Activated T-helper 1 cell treated with Interleukin-2 at 50 U/mL for 16 hours (primary cell): ENCODE measurements at places on chromosomes 13 and 19.

- DNase-seq = no peak
Measured at GRCh38 chr19:45161738-45162607, 1.2 kb upstream of the NKPD1 start.

GRCh38 chr13:60572855-60573254, 175.8 kb downstream of the TDRD3 start:
- DNase-seq = no peak

DNA sequence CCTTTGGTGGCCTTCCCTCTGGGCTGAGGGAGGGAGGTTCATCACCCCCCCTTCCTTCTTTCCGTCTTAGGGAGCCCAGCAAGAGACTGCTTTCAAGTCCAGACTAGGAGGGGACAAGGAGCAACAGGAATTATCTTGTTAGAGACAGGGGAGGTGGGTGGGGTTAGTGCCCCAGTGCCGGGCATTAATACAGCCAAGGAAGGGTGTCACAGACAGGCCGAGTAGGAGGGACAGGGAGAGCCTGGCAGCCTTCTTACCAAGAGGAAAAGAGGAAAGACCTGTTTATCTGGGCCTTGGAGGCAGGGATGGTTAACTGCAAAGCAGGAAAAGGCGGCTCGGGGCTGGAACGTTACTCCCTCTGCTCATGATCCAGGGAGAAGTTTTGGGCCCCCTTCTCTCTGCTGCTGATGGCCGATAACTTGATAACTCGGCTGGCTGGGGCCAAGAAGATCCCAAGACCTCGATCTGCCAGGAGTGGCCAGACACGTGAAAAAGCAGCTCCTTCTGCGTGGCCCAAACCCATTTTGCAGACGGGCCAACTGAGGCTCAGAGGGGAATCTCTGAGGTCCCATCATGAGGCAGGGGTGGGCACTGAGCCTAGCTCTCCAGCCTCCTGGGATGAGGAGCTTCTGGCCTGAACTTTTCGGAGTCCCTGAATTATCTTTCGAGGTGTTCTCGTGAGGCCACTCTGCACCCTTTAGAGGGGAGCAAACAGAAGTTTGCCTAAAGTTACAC, 79.3 kb downstream of the PTPRS start:
- no peak for DNase-seq

DNA sequence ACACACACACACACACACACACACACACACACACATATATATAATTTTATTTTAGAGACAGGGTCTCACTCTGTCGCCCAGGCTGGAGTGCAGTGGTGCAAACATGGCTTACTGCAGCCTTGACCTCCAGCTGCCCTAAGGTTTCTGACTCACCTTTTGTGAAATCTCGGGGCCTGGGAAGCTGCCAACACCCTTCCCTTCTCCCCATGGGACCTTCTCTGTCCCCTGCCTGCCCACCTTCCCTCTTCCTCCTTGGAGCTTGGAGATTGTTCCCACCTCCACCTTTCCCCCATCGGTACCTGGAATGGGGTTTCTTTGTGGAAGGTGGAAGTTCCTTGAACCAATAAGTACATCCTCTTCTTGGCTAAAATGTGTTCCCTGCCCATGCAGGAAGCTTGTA, 6.3 kb downstream of the ARRDC5 start:
- no peak for DNase-seq

GRCh38 chr13:56953965-56954364, 186.8 kb upstream of the PRR20A start:
- no peak for DNase-seq

DNA sequence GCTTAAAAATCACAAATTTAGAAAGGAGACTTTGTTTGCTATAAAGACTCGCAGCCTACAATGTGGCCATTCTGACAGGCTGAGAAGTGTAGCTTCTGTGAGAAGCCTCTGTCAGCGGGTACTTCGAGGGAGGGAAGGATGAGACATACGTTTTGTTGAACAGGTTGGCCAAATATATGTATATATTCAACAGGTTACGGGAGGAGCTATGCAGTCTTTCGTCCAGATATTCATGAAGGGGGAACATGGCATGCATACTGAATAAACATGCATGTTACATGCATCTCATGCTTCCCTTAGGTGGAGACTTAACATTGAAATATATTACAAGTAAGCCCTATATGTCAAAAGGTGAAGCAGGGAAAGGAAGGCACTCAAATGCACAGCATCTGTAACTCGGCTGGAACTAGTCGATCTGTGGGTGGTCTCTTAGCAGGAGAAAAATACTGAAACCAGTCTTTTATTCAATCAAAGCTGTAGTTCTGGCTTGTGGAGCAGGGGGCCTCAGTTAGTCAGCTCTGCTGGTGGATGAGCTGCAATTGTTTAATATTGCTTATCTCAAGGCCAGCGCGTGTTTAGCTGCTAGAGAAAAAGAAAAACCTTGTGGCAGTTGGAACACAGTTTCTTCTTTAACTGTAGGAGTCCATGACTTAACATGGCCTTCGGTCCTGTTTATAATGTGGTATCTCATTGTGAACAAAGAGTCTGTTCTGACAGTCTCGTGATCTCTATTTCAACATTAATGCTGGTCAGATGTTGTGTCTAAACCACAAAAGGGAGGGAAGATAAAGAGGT, 94.3 kb downstream of the FAM216B start:
- no peak for DNase-seq

DNA sequence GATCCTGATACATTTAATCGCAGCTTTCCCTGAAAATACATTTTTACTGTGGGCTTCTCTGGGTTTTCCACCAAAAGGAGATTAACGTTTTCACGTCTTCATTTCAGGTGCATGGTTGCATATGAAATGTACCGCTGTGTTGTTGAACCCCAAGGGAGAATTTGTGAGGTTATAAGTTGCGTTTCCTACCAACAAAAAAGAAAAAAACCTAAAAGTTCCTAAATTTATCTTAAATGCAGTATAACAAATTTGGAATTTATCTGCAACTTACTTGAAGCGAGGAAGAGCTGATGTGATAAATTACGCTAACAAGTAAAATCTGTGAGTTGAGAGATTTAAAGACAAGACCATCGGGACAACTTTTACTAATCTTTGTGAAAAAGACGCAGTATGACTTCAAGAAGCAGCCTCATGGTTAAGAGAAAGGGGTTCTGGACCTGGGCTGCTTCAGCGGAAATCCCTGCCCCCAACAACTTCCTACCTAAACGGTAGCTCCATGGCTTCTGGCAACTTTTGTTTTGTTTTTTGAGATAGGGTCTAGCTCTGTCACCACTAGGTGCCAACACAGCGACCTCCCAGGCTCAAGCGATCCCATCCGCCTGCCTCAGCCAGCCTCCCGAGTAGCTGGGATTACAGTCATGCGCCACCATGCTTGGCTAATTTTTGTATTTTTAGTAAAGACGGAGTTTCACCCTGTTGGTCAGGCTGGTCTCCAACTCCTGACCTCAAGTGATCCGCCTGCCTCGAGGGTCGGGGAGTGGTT, 958 bp upstream of the OBI1 start:
- no peak for DNase-seq

- no peak for DNase-seq
Measured at GRCh38 chr13:77033717-77034302, 6.9 kb upstream of the FBXL3 start.

DNA sequence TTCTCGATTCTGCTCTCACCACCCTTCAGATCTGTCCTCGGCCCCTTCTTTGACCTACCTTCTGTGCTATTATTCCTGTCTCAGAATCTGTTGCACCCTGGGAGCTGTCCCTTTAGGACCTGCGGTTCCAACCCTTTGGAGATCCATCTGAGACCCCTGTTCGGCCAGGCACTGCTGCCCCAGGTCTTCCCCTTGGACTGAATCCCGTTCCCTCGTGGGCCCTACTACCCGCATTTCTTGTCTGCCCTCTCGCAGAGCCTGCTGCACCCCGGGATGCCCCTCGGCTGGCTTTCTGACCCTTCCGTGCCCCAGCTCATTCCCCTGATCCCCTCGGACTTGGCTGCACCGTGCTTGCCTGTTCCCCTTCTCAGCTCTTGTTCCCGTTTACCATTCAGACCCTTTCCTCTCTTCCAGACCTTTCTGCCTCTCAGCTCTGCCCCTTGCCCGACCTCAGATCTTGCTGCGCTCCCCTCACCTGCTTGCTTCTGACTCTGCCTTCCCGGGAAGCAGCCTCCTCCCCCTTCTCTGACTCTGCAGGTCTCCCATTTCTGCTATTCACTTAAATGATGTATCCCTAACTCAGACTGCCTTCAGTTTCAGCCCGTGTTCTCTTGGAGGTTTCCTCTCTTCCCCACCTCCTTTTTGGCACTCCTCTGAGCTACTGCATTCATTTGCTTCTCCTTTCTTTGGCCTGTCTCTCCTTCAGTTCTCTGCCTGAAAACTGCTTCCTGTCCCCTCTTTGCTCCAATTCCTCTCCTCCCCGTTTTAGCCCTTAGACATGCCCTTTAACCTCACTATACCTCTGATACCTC, 1.1 kb downstream of the ARHGAP35 start:
- DNase-seq = no peak

- DNase-seq = no peak
Measured at GRCh38 chr19:31548941-31549340, 199.7 kb upstream of the TSHZ3 start.

DNA sequence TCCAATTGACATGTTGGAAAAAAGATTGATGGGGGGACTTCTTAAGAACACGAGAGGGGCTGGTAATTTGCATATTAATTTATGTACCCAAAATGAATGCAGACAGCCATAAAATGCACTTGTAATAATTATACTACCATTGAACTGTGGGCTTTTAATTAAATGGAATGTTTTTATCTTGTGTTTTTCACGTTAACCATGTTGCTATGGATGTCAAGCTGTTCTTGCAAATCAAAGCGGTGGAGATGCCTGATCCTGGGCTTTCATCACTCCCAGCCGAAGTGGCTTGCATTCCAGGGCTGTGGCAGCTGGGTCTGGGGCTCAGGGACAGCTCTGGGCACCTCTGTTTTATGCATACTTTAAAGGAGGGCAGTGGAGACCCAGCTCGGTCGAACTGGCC, 179.4 kb upstream of the TMTC4 start:
- DNase-seq = no peak

- DNase-seq = no peak
Measured at GRCh38 chr19:41013359-41013758, 22.3 kb downstream of the CYP2B6 start.

- DNase-seq = no peak
Measured at GRCh38 chr13:110564472-110564985, 3.0 kb upstream of the RAB20 start.
